ENCODE measurements at places on chromosomes 5 and 9.

GRCh38 chr9:133370685-133371084, 5.2 kb downstream of the SURF4 start:
- DNase-seq = peak; percentile 76

- no peak for DNase-seq
Measured at GRCh38 chr9:37927132-37927531, 23.2 kb upstream of the SLC25A51 start.

DNA sequence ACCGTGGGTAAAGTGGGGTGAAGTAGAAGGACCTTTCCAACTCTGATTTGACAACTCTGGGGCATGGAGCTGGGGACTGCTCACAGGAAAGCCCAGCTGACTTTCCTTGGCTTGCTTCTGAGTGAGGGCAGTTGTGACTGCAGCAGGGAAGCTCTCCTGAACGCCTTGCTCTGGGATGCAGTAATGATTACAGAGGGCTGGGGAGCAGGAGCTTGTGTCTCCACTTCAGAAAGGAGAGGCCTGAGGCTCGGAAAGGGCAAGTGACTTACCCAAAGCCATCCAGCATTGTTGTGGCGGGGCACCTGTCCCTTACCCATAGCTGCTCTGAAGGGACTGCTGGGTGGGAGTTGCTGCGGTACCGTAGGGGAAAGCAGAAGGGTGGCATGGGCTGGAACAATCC, 41.2 kb downstream of the GSN start:
- DNase-seq = no peak

DNA sequence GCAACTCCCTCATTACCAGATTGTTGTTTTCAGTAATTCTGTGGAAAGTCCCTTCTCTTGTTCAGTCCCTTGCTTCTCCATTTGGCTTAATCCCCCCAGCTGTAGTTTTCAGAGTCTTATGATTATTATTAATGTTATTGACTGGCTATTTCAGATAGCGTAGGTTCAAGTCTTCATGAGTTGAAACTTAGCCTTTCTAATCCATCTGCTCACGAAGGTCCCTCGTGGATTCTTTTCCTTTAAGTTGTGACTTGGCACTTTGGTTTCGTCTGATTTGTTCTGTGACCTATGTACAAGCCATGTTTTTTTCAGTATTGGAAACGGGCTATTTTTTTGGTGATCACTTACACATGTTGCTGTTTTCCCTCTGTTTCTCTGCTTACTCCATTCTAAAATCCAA, 260.3 kb downstream of the TMEM167A start:
- DNase-seq = no peak

- DNase-seq = no peak
Measured at GRCh38 chr9:9764821-9765220, 848.0 kb downstream of the PTPRD start.

DNA sequence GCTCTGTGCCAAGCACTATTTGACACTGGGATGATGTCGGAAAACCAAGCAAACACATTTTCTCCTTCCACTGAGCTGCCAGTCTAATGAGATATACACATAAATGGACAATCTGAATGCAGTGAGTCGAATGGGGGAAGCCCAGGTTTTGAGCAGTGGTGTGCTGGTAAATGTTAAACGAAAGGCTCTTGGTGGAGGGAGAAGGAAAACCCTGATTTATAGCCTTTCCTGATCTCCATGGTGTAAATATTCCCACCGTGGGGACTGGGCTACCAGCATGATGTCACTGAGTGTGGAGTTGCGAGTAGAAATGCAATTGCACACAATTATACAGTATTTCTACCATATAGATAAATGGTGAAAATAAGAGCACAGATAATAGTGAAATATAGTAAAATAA, 5.0 kb upstream of the GSN start:
- no peak for DNase-seq

GRCh38 chr9:129336601-129337331, 158.7 kb upstream of the IER5L start:
- peak; percentile 46 for DNase-seq

GRCh38 chr5:141490271-141490670, 1.4 kb downstream of the PCDHGC5 start:
- DNase-seq = no peak

- DNase-seq = no peak
Measured at GRCh38 chr5:129041196-129041881, 53.2 kb upstream of the ISOC1 start.

DNA sequence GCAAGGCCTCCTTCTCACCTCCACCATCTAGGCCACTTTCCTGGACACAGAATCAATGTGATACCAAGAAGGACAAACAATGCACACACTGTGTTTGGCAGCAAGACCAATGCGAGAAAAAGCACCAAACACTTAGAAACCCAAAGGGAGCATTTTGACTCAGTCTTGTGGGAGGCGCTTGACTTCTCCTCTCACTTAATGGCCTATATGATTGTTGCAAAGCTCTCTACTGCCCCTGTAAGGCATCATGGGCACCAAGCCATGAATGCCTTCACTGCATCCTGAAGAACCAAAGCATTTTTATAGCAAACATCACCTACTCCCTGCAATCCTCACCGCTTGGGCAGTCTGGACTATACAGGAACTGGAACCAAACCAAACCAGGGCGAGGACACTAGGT, 57.5 kb downstream of the CDH6 start:
- DNase-seq = no peak

DNA sequence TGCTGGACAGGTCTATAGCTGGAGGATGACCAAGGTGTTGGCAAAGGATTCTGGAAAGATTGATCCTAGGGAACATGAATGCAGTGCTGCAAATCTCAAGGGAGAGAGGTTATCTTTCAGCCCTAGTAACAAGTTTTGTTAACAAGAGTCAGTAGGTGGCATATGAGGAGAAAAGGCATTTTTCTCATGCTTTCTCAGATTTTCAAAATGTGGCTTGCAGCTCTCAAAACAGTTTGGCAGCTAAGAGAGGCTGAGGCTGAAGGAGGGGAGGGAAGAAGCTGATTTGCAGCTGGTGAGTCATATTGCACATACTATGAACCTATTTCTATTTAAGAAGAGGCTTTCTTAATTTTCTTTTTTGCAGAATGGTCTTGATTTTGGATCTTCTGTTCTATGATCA, 64.3 kb upstream of the PCA3 start:
- no peak for DNase-seq

DNA sequence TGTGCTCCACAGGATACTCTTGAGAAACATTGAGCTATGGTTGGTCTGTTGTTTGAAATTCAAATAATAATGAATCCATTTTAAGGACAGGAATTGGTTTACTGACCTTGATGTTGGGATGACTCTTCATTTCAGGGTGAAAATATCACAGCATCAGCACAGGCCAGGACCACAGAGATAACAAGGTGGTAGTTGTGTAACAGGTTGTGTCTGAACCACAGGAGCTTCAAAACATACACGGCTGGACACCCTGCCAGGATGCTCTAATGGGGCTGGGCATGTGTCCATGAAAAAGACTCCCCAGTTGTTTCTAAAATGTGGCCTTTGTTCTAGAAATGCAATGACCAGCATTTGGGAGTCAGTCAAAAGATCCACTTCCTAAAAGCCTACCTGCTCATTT, 69.8 kb downstream of the ACO1 start:
- no peak for DNase-seq

DNA sequence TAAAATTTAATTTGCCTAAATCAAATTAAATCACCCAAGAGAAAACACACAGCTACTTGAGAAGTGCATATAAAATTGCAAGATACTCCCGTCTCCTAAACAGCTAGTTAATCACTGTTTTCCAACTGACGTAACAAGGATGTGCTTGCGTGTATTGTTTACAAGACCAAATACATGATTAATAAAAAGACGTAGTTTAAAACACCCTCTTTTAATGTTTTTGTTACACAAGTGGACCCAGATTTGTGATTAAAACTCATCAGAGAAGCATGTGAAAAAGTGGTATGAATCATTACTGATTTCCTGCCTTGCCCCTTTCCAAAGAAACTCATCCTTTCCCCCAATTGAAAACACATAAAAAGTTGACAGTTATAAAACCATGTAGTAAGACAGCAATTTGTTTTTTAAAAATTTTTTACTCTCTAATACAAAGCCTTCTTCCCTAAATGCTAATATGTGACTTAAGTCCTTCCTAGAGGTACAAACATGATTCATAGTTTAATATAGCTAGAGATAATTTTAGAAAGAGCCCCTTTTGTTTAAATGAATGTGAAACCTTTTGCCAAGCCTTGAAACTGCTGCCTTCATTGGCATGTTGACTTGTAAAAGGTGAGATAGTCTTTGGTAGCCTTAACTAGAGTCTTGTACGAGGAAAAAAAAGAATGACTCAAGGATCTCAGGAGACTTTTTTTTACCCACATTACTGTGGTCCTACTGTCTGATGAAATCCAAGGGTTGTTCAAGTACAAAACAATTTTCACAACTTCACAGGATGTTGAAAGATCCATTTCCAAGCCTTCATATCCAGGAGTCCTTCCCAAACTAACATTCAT, 61.4 kb upstream of the FST start:
- DNase-seq = no peak

DNA sequence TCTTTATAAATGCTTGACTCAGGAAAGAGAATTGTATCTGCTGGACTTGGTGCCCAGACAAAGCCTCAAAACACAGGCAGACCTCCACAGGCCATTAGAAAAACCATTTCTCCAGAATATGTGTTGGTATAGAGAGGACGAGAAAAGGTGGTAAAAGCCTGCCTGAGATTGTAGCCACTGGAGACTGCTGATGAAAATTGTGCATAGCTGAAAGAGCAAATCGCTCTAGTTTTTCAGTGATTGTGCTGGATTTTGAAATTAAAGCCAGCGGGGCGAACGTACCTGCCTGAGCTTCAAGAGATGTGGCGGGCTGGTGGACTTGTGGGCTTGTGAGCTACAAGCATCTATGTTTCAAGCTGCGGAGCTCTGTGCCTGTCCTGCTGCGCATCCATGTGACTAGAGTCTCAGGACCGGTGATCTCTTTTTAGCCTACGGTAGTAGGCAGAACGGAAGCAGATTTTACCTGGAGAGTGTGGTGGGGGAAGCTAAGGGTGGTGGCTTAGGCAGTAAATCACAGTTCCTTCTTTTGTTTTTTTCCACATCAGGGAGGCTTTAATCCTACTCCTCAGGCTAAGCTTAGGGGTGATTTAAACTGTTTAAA, 193.6 kb downstream of the SREK1 start:
- no peak for DNase-seq

- no peak for DNase-seq
Measured at GRCh38 chr5:16518606-16519005, 53.0 kb upstream of the ZNF622 start.

GRCh38 chr5:146703899-146704298, 174.7 kb downstream of the PPP2R2B start:
- no peak for DNase-seq

GRCh38 chr9:96513622-96514021, 63.7 kb downstream of the HABP4 start:
- DNase-seq = no peak

- DNase-seq = peak; percentile 59
Measured at GRCh38 chr9:92947268-92948037, at the start of gene FGD3. Gene FGD3, plus strand, starts transcription at chr9:92947523. Its CDS starts 28,734 bp downstream, at chr9:92976257.

DNA sequence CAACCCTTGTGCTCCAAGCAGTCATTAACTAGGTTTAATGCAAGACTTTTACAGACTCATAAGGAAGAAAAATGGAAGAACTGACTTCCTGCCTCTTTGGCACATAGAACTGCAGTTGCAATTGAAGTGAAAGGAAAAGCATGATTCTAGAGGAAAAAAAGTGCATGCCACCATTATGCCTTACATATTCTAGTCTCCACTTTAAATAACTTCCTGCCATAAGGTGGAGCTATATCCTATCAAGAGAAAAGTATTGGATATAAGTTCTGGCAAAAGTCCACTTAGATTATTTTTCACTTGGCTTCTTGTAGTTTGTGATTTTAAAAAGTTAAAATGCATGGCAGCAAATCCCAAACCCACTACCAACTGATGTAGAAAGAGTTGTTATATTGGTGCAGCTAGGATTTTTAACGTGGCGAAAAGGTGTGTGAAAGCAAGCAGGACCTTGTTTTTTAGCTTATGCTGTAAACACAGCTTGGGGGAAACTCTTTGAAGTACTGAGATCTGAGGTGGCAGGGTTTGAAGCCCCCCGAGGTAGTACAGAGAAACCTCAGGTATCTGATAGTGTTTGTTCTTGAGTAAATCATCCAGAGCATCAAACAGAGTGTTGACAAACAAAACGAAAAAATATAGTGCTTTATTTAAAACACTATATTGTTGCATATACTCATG, 117.9 kb downstream of the ANXA1 start:
- no peak for DNase-seq

DNA sequence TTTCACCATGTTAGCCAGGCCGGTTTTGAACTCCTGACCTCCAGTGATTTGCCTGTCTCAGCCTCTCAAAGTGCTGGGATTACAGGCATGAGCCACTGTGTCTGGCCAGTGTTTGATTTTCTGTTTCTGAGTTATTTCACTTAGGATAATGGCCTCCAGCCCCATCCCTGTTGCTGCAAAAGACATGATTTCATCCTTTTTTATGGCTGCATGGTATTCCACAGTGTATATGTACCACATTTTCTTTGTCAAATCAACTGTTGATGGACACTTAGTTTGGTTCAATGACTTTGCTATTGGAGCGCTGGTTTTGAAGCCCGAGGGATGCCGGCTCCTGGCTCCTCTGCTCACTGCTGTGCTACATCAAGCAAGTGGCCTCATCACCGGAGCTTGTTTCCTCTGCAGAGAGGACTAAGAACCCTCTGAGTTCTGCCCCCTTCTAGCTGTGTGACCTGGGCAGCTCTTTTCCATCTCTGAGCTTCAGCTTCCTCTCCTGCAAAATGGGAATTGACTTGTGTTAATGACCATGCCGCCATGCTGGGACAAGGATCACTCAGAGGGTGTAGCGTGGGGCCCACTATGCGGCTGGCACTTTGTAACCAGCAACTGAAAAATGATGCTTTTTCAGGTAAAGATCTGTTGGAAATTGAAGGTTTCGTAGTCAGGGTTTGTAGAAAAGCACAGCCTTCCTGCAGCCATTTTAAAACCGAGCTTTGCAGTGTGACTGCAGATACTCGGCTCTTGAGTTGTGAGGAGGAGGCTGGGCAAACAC, 4.6 kb upstream of the NEURL1B start:
- no peak for DNase-seq

Measured in activated CD4-positive, alpha-beta memory T cell treated with anti-CD3 and anti-CD28 coated beads for 36 hours (primary cell).